Posterior vena cava (tissue), 2 donors: ENCODE measurements at places on chromosomes 16 and 17. TPM values are rescaled to one million over a fixed set of nuclear protein-coding genes. Genes with fewer than 3 reads are reported as not detected.

- DNase-seq: no peak
These were observed 117.1 kb upstream of the COX10 start for GRCh38 chr17:13952009-13952750.

- DNase-seq: no peak
These were observed 519.8 kb downstream of the TMEM114 start for GRCh38 chr16:8070506-8070905.

- DNase-seq: no peak
These were observed 39.4 kb downstream of the TBC1D16 start for GRCh38 chr17:79996291-79996690.

DNA sequence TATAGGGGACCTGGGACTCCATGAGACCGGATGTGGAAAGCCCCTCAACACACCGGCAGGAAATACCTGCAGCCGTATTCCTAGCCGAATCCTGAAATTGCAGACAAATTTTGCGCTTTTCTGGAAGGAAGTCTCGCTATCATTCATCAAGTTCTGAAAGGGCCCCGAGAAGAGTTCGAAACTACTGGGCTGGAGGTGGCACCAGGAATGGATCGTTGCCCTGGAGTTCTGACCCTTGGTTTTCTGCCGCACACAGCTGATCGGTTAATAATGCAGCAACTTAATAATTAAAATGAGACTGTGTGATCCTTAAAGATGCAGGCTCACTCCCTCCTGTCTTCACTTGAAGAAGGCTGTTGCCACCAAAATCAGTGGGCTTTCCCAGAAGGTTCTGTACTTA is 55.7 kb upstream of the MRTFB start:
- DNase-seq: no peak

DNA sequence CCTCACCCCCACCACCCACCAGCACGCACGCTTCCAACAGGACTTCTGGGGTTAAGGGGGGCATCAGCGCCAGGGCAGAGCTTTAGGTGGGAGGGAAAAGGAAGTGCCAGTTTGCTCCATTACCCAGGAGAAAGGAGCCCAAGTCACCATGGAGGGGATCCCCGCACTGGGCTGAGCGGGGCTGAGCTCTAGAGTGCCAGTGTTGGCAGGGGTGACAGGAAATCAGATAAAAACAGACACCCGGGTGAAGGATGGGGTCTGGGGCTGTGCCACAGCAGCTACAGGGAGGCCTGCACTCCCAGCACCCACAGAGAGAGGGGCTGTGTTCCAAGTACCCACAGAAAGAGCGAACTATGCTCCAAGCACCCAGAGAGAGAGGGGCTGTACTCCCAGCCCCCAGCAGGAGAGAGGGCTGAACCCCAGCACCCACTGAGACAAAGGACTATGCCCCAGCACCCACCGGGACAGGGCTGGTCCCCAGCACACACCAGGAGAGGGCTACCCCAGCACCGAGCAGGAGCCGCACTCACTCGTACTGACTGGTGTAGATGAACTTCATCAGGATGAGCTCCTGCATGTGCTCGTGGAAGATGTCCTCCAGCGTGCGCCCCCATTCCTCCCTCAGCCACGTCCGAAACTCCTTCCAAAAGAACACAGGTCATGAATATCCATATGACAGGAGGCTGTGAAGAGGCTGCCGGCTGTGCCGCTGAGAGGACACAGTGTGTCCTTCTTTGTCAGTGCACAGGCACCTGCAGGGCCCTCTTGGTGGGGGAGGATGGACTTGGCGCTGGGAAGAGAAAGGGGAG is 18.6 kb upstream of the C16orf95 start:
- DNase-seq: no peak

Gene CWC25
- total RNA-seq: 13.6 TPM

Gene AATK
- 3.3 TPM for total RNA-seq
